ENCODE measurements at places on chromosomes 13 and 19.

DNA sequence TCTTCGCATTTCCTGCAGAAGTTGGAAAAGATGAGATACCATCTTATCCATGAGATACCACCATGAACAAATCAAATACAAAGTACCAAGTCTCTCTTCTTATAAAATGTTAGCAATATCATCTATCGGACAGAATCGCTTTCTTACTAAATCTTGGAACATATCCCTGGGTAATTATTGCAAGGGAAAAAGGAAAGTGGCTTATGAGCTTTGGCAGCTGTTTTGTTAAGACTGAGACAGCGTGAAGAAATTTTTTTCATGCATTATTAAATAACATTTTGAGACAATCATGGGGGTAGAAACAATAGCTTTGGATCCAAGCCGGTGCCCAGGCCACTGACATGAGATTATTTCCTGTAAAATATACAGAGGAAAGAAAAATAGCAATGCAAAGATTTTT is 84.5 kb downstream of the DOCK9 start:
- no peak for DNase-seq

DNA sequence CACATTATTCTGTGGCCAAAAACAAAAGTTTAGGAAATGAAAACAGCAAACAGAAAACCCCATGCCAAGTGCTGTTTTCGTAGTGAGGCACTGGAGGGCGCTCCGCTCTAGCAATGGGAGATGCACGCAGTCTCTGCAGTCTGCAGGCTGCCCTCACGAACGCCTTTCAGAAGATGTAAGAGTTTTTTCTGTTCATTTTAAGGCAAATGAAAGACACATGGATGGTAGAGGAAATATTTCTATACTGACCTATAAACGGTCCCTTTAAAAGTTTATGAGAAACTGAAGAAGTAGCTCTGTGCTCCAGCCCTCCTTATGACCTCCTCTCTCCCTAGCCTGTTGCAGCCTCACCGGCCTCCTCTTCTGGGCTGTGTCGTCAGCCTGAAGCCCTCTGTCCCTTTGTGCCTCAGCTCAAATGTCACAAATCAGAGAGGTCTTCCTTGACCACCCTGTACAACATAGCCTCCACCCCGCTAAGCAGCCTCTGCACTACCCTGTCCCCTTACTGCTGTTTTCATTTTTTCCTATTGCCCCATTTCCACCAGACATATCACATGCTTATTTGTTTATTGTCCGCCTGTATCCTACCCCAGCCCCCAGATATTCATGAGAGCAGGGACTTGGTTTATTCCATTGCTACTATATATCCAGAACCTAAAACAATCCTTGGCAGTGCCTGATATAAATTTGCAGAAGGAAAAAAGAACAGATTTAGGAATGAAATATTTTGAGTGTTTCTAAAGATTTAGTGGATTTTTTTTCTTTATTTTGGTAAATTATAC is 116.4 kb downstream of the TM9SF2 start:
- no peak for DNase-seq

DNA sequence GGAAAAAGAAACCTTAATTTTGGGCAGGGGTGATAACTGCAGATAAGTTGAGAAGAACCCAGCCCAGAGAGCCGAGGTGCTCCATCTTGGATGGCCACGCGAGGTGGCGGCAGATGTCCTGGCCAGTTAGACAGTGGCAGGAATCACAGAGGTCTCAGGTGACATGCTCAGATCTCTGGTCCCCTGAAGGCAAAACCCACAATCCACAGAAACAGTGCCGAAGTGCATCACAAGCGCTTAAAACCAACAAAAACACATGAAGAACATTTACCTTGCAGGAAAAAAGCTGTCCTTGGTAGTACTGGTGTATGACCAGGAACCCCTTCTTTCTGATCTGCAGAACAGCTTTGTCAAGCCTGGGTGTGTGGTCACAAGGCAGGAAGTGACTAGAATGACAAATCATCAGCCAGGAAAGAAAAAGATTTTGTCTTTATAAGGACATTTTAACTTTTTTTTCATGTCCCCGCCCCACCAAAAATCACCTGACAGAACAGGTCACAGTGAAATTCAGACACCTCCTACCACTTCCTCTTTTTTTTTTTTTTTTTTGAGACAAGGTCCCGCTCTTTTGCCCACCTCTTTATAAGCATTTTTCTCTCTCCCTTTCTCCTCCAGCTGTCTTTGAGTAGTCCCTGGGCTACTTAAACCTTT is at the start of gene LCP1:
Gene LCP1, minus strand, starts transcription at position 338 of the 651 bp plus-strand sequence. CDS start 22,515 bp downstream, outside the sequence.
- peak; percentile 60 for DNase-seq

DNA sequence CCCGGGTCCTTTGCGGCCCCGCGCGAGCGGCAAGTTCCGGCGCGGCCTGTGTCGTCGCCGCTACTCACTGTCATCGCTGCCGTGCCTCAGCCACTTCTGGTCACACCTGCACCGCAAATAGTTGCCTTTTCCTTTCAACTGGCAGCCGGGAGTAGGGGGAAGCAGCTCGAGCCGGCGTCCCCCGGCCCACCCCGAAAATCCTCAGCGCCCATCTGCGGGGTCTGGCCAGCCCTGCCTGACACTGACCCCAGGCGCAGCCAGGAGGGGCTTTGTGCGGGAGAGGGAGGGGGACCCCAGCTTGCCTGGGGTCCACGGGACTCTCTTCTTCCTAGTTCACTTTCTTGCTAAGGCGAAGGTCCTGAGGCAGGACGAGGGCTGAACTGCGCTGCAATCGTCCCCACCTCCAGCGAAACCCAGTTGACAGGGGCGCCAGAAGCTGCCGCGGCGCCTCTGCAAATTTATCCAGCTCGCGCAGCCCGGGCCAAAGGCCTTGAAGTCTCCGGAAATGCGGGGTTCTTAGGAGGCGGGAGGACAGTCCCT is 1.7 kb downstream of the PDX1 start:
- DNase-seq, result no peak

DNA sequence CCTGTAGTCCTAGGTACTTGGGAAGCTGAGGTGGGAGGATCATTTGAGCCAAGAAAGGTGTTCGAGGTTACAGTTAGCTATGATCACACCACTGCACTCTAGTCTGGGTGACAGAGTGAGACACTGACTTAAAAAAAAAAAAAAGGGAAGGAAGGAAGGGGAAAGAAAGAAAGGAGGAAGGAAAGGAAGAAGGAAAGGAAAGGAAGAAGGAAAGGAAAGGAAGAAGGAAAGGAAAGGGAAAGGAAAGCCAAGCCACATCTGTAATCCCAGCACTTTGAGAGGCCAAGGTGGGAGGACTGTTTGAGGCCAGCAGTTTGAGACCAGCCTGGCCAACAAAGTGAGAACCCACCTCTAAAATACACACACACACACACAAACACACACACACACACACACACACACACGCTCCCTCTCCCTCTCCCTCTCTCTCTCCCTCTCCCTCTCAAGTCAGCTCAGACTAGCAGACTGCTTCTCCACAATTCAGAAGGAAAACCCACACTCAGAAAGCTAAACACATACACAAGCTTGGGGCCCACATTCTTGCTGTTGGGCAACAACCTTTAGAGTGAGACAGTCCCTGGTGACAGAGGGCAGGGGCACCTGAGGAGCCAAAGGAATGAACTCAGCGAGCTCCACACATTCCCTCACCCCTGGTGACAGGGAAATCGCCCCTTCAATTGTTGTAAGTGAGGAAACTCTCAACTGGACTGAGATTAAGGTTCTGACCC is 2.7 kb downstream of the ZNF709 start:
- no peak for DNase-seq

GRCh38 chr13:102852556-102852955 is 6.7 kb downstream of the ERCC5 start:
- DNase-seq, result no peak

All from CD4-positive, alpha-beta T cell (primary cell).